Fibroblast of skin of abdomen (primary cell): ENCODE measurements at places on chromosomes 6 and 20.

GRCh38 chr20:59005523-59006166, 1.4 kb downstream of the CTSZ start:
- no peak for DNase-seq

DNA sequence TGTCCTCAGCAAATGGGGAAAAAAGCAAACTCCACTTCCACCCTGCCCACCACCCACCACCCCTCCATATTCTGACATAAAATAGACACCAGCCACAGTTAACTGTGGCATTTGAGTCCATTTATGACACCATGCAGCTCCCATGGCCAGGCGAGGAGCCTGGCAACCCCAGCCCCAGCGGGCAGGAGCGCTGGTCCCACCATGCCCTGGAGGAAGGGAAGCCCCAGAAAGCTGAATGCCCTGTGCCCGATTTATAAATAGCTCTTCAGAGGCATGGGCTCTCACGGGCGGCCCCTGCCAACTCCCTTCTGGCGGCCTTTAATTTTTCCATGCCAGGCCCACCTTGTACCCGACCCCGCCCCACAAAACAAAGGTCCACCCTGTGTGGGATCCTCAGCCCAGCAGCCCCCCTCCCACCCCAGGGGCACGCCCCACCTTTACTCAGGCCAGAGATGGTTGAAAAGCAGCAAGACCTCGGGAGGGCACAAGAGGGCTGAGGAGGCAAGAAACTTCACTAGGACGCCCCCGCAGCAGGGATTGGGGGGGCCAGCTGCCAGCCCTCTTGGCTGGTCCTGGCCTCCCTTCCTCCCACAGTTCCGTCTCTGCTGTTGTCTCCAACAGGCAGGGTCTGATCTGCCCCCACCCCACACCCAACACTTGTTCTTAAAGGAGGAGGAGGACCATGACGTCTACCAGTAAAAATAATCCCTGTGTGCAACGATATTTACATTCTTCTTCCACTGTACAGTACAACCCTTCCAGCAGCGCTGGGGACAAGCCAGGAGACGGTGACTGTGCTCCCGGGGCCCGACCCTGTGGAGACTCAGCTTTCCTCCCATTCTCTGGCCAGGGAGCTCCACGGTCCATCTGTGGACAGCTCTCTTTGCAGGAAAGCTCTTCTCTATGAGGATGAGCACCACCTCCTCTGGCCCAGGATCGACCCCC, 115.6 kb upstream of the CDYL start:
- DNase-seq, result no peak

DNA sequence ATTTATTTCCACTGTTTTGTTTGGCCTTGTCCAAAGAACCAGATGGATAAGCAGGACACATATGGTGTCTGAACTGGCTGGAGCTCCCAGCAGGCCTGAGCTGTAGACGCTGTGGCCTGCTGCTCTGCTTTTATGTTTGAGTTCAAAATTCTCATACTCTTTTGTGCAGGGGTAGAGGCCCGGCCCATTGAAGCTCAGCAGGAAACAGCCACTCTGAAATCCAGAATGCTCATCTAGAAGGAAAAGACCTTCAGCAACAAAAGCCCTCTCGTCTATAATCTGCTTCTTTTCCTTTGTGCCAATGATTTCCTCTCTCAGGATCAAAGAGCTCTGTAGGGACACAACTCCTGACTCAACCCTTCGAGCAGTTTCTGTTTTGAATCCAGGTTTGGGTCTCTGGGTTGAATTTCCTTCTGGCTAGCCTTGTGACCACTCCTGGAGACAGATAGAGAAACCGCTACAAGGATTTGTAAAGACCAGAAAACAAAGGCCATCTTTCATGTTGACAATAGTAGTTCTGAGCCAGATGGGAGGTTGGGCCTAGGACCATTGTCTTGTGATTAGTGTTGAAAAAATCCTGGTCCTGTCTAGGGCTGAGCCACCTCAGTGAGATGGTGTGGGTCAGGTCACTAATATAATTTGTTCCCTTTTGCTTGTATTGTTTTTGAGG, 446.7 kb downstream of the BCKDHB start:
- no peak for DNase-seq

- peak; percentile 56 for DNase-seq
These were observed 93.7 kb downstream of the PROKR2 start for GRCh38 chr20:5222919-5223634.

GRCh38 chr20:9166153-9166780, 97.4 kb downstream of the PLCB4 start:
- no peak for DNase-seq

GRCh38 chr6:7138921-7139358, 31.2 kb downstream of the RREB1 start:
- no peak for DNase-seq

DNA sequence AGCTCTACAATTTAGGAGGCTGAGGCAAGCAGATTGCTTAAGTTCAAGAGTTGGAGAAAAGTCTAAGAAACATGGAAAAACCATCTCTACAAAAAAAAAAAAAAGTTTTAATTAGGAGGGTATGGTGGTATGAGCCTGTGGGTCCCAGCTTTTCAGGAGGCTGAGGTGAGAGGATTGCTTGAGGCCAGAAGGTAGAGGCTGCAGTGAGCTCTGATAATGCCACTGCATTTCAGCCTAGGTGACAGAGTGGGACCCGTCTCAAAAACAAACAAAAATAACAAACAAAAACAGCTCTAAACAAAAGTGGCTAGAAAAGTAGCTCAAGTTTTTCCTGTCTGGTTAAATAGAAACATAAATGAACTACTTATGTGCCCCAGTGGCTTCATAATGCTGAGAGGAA, 2133.6 kb upstream of the DEFB115 start:
- no peak for DNase-seq

GRCh38 chr20:48456366-48457192, 371.2 kb downstream of the PREX1 start:
- no peak for DNase-seq

DNA sequence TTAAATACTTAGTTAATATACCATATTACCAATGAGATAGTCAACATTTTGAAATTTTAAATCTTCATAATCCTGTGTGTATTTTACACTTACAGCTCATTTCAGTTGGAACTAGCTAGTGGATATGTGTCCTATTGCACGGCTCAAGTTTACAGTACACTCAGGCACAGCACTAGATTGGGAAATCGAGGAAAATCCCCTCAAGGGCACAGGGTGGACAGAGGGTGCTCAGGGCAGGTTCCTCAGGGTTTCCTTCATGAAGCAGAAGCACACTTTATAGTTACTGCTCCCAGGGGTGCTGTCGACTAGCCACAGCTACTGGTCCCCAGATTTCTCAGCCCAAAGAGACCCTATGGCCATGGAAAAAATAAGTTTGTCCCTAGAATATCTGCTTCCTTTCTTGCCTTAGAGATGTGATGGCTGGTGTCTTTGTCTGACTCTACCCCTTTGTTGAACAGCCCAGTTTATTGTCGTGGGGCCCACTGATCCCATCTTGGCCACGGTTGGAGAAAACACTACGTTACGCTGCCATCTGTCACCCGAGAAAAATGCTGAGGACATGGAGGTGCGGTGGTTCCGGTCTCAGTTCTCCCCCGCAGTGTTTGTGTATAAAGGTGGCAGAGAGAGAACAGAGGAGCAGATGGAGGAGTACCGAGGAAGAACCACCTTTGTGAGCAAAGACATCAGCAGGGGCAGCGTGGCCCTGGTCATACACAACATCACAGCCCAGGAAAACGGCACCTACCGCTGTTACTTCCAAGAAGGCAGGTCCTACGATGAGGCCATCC, 1.5 kb downstream of the BTN2A1 start:
- no peak for DNase-seq
